Activated T-helper 1 cell treated with anti-CD3 and anti-CD28 coated beads, Interleukin-2, amount 50 U/mL, for 16 hours (primary cell): ENCODE measurements at places on chromosomes 7 and 10.

DNA sequence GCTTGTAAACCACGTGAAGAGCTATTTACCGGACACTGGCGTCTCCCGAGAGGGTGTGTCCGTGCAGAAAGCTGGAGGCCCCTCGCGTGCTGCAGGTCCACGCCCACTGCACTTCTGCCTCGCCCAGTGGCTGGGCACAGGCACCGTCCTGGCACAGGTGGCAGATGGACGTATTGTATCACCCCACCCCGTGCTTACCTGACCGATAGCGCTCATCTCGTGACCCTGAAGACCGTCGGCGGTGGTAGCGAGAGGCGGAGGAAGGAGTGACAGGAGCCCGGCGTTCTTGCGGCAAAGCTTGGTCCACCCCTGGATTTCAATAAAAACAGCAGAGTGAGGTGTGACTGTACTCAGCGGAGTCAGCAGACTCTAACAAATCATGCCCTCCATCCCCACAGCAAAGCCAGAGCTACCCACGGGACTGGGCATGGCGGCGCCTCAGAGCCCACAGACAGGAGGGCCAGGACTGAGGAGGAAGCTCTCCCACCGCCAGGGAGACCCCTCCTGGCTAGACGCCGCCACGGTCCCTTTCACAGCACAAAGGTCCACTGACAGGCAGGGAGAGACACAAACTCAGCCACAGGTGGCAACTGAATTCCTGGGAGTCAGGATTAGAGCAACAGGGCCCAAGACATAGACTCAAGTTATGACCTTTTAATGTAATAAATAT is 217.1 kb downstream of the DIP2C start:
- DNase-seq, result no peak

- DNase-seq, result no peak
Observed at GRCh38 chr10:110321869-110322620, 17.3 kb upstream of the SMNDC1 start.

DNA sequence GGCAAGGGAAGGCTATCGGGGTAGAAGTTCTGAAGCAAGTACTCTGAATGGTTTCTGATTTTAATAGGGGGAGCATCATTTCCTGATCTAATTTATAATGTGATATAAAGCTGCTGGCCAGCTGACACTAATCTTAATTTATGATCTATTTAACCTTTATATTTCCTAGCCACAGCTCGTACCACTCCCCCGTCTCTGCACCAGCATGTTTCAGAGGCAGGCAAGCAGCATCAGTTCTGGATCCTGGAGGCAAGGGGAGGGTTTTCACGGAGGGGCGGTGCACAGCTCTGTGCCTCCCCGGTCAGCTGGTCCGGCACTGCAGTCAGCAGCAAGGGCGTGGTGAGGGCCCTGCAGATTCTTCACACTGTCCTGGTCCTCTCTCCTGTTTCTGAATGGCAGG is 30.0 kb downstream of the MGMT start:
- no peak for DNase-seq

DNA sequence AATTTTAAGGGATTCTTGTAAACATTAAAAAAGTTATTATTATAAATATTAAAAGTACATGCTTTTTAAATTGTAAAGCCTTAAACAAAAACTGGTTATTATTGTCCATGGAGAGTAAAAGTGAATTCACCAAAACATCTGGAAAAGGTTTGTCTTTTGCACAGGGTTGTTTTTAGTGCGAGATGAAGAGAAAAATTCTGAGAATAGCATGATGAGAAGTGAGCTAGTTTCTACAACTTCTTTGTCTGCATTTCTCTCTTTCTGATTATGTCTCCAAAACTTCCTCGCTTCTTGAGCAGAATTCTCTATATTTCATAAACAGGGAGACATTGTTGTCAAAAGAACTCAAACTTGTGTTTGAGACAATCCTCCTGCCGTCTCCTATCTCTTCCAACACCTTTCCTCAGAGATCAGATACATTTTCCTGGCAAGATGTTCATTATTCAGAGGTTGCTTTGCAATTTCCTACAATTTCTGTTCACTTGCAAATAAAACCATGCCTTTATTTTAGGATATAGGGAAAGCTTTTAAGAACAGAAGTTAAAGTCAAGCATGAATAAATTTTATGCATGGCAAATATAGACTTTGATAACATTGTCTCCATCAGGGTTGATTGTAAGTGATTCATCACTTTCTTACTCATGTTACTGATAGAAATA is 372.1 kb upstream of the NPVF start:
- no peak for DNase-seq

GRCh38 chr7:40694991-40695390 is 560.2 kb downstream of the SUGCT start:
- DNase-seq, result no peak

- no peak for DNase-seq
Observed at GRCh38 chr10:33087152-33087551, 129.1 kb upstream of the ITGB1 start.

GRCh38 chr7:141074162-141074991 is 513 bp downstream of the TMEM178B start:
- DNase-seq, result no peak

DNA sequence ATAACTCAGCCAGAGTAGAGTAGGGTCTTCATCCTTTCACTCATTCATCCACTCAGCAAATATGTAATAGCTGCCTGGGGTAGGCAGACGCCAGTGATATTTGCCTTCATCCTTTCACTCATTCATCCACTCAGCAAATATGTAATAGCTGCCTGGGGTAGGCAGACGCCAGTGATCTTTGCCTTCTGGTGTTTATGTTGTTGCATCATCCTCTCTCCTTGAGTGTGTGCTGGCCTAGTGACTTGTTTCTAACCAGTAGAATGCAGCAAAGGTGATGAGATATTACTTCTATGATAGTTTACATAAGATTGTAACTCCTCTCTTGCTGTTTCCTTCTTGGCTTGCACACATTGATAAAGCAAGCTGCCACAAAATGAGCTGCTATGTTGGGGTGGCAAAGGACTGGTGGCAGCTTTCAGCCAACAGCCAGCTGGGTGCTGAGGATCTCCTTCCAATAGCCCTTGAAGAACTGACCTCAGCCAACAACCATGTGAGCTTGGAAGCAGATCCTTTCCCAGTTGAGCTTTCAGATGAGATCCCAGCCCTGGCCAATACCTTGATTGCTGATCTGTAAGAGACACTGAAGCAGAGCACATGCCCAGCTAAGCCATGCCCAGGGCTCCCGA is 23.2 kb upstream of the MTPN start:
- DNase-seq, result no peak

GRCh38 chr10:126904516-126904817 is 761 bp upstream of the DOCK1 start:
- no peak for DNase-seq

DNA sequence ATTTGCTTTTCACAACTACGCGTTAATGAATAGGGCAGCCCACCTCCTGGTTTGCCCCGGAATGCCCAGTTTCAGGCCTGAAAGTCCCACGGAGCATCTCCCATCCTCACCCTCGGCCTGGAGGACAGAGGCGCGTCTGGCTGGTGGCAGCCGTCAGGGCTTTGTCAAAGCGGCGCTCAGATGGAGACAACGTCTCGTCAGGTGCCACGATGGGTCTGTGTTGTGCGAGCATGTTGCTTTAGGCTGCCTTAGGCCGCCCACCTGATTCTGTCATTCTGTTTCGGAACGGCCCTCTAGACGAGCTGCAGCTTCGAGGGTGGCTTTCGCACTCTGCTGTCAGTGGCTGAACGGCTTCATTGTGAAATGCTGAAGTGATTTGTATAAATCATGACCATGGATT is 39.4 kb upstream of the CFAP46 start:
- no peak for DNase-seq

DNA sequence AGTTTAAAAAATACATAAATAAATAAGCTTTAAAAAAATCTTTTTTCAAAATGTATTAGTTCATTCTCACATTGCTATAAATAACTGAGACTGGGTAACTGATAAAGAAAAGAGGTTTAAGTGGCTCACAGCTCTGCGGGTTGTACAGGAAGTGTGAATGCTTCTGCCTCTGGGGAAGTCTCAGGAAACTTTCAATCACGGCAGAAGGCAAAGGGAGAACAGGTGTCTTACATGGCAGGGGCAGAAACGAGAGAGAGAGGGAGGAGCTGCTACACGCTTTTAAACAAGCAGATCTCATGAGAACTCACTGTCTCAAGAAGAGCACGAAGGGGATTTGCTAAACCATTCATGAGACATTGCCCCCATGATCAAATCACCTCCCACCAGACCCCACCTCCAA is 114.6 kb downstream of the DNAJC1 start:
- DNase-seq, result no peak

- no peak for DNase-seq
Observed at GRCh38 chr7:95592570-95592969, 3.7 kb downstream of the PDK4 start.

- DNase-seq, result no peak
Observed at GRCh38 chr10:71365366-71365765, 31.4 kb upstream of the CDH23 start.

GRCh38 chr10:133022776-133023100 is 65.0 kb upstream of the ADGRA1 start:
- no peak for DNase-seq

DNA sequence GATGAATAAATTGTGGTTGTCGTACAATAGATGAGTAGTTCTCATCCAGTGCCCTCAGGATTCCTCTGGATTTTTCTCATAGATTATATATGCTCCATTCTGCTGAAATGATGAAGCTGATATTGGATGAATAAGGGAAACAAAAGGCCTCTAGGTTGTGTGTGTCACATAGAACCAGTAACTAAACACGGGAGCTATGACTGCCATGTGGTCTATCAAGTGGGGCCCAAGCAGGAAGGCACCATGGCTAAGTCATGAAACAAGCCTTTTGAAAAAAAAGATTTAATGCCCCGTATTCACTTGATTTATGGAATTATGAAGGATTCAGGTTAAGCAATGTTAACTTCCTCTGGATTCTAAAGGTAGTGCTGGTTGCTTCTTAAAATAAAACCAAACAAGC is 225.1 kb downstream of the TCF7L2 start:
- no peak for DNase-seq

DNA sequence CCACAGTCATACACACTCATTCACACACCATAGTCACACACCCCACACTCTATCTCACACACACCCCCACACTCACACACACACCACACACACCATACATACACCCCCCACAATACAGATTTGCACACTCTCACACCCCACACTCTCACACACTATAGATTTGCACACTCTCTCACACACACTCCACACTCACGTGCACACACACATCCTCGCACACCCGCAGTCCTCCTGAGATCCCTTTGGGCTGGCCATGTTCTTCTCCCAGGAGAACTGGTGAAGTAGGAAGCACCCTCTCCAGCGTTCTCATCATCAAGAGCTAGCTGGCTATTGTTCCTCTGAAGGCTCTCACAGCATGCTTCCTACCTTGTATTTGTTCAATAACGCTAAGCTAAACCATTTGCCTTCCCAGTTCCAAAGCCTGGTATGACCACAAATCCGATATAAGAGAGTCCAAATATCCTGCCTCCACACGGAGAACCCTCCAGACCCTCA is 86.2 kb downstream of the HECW1 start:
- no peak for DNase-seq

DNA sequence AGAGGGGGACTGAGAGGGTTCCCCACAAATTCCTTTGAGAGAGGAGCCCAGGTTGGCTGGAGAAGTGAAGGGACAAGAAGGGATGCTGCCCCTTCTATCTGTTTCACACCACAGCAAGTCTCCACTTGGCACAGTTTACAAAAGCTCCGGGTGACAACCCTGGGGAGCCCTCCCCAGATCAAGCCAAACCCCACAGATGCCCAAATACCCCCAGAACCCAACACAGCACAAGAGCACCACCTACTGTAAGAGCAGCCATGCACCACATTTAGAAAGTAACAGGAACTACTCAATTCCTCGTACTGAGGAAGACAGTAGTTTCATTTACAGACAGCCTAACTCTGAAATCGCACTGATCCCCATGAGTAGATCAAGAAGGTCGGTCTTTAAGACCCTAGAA is 67.8 kb upstream of the ATP6V0A4 start:
- no peak for DNase-seq

DNA sequence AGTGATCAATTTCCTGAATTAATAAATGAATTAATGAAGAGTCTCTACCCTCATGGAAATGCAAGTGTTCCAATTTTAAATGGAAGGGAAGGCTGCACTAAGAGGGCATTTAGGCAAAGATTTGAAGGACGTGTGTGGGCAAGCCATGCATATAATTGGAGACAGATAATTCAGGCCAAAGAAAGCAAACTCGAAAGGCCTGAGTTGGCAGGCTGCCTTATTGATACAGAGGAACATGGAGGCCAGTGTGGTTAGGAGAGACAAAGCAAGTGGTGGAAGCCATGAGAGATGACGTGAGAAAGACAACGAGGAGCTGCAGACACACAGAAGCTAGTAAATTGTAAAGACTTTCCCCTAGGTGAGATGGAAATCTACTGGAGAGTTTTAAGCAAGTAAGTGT is 15.4 kb upstream of the PCLO start:
- DNase-seq, result no peak

DNA sequence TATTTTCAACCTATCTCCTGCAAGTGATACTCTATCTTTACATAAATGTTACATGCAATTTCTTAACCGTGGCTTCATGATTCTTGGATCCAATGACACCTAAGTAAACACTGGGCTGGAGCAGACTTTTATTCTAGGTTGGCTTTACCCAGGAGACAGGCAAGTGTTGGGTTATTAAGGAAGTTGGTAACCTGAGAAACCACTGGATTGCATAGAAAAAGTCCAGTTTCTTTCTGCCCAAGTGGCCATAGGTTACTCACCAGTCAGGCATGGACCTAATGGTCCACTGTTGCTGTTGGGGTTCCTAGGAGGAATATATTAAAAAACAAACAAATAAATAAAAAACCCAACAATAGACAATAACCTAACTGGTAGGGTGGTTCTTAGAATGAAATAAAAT is 112.8 kb downstream of the SEMA3D start:
- no peak for DNase-seq

DNA sequence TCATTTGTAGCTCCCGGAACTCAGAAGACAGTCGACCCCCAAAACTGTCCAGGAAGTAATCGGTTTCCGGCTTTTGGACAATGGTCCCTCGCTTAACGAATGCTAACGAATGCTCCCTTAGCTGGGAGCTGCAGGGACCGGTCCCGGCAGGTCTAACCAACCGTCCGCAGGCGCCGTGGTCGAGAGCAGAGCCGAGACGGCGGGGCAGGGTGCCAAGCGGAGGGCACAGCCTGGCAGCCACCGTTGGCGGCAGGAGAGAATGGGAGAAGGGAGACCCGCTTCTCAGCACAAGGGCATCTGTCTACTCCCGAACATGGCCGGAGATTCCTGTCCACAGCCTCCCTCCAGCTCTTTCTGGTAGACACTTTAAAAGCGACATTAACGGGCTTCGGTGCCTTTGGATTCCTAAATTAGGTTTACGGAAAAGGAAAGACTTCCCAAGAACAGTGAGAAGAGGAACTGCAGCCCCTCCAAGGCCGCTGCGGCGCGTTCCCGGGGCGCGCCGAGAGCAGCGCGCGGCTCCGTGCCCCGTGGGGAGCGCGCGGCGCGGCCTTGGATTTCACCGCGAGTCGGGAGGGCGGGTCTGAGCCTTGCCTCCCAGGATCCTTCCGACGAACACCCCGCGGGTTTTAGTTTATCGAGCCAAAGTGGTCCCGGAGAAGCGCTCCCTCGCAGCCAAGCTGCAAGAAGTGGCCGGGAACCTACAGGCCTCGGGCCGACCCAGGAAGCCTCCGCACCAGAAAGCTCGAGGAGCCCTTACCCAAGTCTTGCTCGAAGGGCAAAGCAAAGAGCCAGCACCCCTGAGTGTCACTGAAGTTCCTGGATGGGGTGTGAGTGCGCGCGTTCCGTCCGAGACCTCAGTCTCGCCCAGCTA is 3.6 kb upstream of the TBX20 start:
- DNase-seq, result no peak
